Neural crest cell (in vitro differentiated cells): ENCODE measurements at places on chromosomes 4 and X. TPM values are rescaled to one million over a fixed set of nuclear protein-coding genes. Genes with fewer than 3 reads are reported as not detected.
A peak's percentile ranks its signal among the peaks of the same experiment; 100 is the strongest.

DNA sequence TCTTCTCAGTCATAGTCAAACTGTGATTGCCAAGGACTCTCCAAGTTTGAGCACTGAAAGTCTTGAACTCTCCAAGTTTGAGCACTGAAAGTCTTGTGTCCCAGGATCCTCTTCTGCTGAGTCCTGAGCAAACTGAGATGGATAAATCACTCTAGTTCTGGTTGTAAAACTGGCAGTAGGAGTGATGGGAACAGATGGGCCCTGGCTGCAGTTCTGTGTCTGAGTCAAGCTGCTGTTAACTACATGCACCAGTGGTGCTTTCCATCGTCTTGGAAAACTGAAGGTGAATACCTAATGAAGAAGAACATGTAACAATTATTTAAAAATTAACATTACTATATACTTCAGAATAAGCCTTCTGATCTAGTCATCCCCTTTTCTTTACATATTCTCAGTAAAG is 27.6 kb upstream of the KCNIP4 start:
- no peak overlapping the region for H3K4me3 ChIP-seq
- no peak overlapping the region for H3K27ac ChIP-seq
- no peaks in the 10 kb centered on the region for H3K36me3 ChIP-seq
- H3K27me3 ChIP-seq: peaks cover 8% of the 10 kb centered on the region

- no peak for DNase-seq
- H3K36me3 ChIP-seq: no peaks in the 10 kb centered on the region
- H3K4me3 ChIP-seq: no peak overlapping the region
- H3K27ac ChIP-seq: no peak overlapping the region
These were observed 216.9 kb downstream of the EPHA5 start for GRCh38 chr4:65453398-65453797.

DNA sequence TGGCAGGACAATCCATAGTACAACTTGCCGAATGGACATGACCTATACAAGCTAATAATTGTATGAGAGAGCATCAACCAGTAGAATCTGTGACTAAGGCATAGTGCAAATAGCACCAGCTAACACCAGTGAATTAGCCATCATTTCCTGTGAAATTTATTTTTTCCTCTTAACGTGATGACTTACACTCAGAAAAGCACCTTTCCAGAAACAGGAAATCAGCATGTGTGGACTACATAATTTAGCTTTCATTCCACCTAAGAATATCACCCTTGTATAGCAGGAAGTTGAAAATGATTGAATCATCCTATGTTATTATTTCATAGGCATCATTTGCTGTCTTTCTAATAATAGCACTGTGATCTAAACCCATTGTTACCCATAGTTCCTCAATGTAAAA is 1393.4 kb upstream of the PCDH7 start:
- no peak for DNase-seq
- no peak overlapping the region for H3K4me3 ChIP-seq
- H3K36me3 ChIP-seq: no peaks in the 10 kb centered on the region
- no peak overlapping the region for H3K27ac ChIP-seq

DNA sequence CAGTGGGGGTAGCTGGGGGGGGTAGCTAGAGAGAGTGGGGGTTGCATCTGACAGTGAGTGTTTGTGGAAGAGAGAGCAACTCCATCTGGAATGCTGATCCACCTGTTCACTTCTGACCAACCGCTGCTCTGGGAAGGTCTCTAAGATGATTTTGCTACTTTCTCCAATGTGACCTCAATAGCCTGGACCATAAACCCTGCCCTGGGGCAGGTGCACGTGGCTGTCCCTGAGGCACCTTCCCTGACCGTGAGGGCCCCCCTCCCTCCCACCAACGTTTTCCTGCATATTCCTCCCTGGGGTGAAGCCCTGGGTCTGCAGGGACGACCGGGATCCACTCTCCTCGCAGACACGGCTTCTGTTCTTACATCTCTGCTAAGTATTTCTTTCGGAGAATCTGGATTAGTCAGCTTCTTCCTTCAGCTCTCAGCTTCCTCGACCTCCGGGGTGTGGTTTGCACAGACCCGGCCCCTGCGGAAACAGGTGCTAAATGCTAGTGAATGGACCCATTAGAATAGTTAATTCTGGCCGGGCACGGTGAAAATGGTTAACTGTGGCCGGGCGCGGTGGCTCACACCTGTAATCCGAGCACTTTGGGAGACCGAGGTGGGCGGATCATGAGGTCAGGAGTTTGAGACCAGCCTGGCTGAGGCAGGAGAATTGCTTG is 21.4 kb upstream of the PLCXD1 start:
- H3K36me3 ChIP-seq: no peaks in the 10 kb centered on the region
- no peak overlapping the region for H3K4me3 ChIP-seq
- no peak for DNase-seq

DNA sequence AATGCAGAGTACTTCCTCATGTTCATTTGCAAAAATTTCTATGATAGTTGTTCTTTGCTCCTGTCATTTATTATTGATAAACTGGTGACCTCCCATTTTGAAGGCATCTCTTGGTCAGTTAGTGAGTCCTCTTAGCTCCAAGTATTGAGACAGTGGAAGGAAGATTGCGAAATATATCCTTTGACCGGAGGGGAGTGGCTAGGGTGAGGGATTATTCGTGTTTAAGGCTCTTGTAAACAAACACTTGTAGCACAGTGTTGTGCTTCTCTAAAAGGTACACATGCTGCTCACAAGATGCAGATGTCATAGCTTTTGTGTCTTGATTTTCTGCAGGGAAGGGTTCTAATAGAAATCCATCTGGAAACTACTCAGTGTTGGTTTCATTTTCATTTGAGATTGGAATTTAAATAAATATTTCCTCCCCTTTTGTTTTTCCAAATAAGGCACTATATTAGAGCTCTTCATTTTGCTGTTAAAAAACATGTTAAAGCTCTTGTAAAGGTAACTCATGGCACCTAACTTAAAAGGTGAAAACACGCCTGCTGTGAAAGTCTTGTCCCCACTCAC is 21.8 kb downstream of the TXLNG start:
- no peak for DNase-seq
- peaks cover 5% of the 10 kb centered on the region for H3K36me3 ChIP-seq
- H3K27ac ChIP-seq: peak overlapping the region; percentile 86
- peaks cover 11% of the 10 kb centered on the region for H3K4me1 ChIP-seq
- H3K27me3 ChIP-seq: no peaks in the 10 kb centered on the region

NAT8L gene
- 18.8 and 19.5 TPM in 2 replicates for total RNA-seq

CXorf58 gene
- total RNA-seq: 0.26 TPM in 1 of 2 replicates, not detected in the other

CENPVL1 gene
- total RNA-seq: 1.3 and 1.6 TPM in 2 replicates

DNA sequence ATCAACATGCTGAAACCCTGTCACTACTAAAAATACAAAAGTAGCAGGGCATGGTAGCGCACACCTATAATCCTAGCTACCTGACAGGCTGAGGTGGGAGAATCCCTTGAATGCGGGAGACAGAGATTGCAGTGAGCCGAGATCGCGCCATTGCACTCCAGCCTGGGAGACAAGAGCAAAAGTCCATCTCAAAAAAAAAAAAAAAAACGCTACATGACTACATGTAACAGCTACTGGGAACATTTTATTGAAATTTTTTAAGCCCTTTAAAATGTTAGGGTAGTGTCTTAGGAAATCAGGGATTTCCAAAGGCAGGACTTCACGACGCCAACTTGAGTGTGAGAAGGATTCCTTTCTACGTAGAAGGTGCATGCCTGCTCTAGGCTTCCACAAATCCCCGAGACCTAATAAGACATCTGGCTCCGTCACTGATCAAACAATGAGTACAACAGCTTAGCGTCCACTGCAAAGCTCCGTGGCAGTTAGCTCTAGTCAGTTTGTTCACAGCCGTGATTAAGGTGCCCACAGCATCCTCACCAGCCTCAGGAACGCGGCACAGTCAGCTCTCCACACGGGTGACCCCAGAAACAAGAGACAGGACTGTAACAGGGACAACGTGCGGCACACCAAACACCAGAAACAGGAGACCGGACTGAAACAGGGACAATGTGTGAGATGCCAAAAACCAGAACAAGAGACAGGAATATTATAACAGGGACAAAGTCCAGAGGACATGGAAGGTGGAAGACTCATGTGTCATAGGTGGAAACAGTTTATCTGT is 33.7 kb downstream of the DHRSX start:
- H3K36me3 ChIP-seq: peaks cover 23% of the 10 kb centered on the region
- peaks cover 24% of the 10 kb centered on the region for H3K4me1 ChIP-seq
- peak overlapping the region; percentile 38 for H3K27ac ChIP-seq
- no peak overlapping the region for H3K4me3 ChIP-seq

DNA sequence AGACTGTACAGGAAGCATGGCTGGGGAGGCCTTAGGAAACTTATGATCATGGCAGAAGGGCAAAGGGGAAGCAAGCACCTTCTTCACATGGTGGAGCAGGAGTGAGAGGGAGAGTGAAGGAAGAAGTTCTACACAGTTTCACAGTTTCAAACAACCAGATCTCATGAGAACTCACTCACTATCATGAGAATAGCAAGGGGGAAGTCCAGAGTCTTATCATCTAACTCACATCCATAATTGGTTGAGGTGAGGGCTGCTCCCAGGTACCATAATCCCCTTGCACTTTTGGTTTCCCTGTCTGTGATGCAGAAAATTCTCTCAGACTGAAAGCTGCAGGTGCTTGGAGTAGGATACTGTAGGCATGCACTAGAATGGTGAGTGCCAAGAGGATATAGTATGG is 233.8 kb upstream of the CPEB2 start:
- H3K4me1 ChIP-seq: no peaks in the 10 kb centered on the region
- no peak overlapping the region for H3K4me3 ChIP-seq
- H3K27ac ChIP-seq: no peak overlapping the region
- H3K27me3 ChIP-seq: peaks cover 8% of the 10 kb centered on the region

HOPX gene
- not detected in 2 replicates for total RNA-seq

GRCh38 chr4:128225148-128225547 is 62.5 kb downstream of the PGRMC2 start:
- H3K4me1 ChIP-seq: peaks cover 15% of the 10 kb centered on the region
- H3K4me3 ChIP-seq: no peak overlapping the region
- no peak overlapping the region for H3K27ac ChIP-seq
- peaks cover 2% of the 10 kb centered on the region for H3K36me3 ChIP-seq
- H3K27me3 ChIP-seq: no peaks in the 10 kb centered on the region
- DNase-seq: no peak

DNA sequence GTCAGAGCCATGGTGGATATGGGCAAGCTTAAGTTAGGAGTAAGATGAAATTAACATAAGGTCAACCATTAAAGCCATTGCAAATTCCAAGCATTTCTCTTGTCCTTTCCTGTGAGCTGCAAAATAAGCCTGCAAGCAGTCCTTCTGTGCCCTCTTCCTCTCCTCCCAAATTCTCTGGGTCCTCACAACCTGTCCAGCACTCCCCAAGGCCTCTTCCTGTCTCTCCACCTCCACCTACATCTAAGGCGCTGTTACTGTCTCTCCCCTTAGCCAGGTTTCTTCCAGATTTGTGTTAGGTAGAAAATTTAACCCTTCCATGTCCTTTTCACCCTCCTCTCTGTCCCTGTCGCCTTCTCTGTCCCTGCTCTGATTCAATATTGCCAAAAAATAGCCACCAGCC is 22.2 kb downstream of the ETDC start:
- H3K27me3 ChIP-seq: no peaks in the 10 kb centered on the region
- H3K4me1 ChIP-seq: no peaks in the 10 kb centered on the region
- DNase-seq: no peak
- peaks cover 11% of the 10 kb centered on the region for H3K36me3 ChIP-seq
- no peak overlapping the region for H3K4me3 ChIP-seq
- no peak overlapping the region for H3K27ac ChIP-seq

DNA sequence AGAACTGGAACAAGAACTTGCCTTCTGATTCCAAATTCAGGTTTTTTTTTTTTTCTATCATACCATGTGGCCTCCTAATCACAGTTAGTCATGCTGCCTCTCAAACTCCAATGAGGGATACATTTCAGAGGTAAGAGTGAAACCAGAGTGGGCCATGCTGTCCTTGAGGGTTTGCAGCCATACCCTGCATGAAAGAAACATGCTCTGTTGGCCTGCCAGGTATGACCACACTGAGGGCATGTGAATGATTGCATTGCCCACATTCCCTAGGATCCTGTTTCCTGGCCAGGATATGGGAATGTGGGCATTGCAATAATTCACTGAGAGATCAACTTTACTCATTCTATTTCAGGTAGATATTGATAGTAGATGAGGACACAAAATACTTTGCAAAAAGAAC is 56.4 kb upstream of the DDIT4L start:
- no peak for DNase-seq
- no peak overlapping the region for H3K27ac ChIP-seq
- H3K4me3 ChIP-seq: no peak overlapping the region
- H3K4me1 ChIP-seq: no peaks in the 10 kb centered on the region

GRCh38 chr4:165011403-165011802 is 20.4 kb upstream of the TRIM60 start:
- H3K4me3 ChIP-seq: no peak overlapping the region
- H3K36me3 ChIP-seq: no peaks in the 10 kb centered on the region
- no peak overlapping the region for H3K27ac ChIP-seq
- no peaks in the 10 kb centered on the region for H3K27me3 ChIP-seq

GRCh38 chrX:105098201-105098600 is 122.3 kb downstream of the TEX13A start:
- H3K4me1 ChIP-seq: no peaks in the 10 kb centered on the region
- DNase-seq: no peak
- no peak overlapping the region for H3K27ac ChIP-seq
- no peaks in the 10 kb centered on the region for H3K36me3 ChIP-seq
- no peaks in the 10 kb centered on the region for H3K27me3 ChIP-seq

DNA sequence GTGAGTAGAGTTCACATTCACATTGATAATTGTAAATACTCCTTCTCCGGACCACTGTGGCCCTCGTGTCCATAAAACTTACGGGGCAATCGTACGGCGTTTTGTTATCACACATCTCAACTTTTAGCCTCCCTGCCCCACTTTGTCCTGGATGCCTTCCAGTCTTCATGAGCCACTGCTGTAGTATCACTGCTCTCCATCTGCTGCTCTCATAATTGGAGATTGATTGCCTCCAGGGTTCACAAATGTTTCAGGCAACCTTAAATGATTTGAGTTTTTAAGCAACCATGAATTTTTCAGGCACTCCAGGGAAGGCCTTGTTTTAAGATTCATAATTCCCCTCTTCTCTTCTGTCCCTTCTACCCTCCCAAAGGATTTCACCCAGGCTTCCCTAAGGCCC is 28.4 kb downstream of the ALPK1 start:
- DNase-seq: no peak
- peaks cover 4% of the 10 kb centered on the region for H3K4me1 ChIP-seq
- H3K27me3 ChIP-seq: peaks cover 52% of the 10 kb centered on the region
- no peaks in the 10 kb centered on the region for H3K36me3 ChIP-seq
- H3K4me3 ChIP-seq: no peak overlapping the region
- no peak overlapping the region for H3K27ac ChIP-seq

GRCh38 chrX:129123795-129124194 is 399.5 kb downstream of the SMARCA1 start:
- no peak overlapping the region for H3K27ac ChIP-seq
- no peak overlapping the region for H3K4me3 ChIP-seq
- DNase-seq: no peak
- H3K27me3 ChIP-seq: no peaks in the 10 kb centered on the region
- H3K4me1 ChIP-seq: no peaks in the 10 kb centered on the region

DNA sequence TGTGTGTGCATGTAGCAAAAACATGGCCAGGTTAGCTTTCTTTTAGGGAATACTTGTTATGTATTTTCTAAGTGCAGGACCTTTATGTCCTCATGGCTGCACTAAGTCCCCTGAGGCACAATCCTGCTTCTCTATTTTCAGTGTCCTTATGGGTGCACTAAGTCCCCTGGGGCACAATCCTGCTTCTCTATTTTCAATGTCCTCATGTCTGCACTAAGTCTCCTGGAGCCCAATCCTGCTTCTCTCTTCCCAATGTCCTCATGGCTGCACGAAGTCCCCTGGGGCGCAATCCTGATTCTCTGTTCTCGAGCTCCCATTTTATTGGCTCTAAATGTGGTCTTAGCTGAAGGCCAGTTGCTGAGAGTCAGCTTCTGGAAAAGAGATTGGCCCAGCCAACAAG is 49.7 kb upstream of the GPRIN3 start:
- H3K27ac ChIP-seq: no peak overlapping the region
- no peaks in the 10 kb centered on the region for H3K4me1 ChIP-seq
- H3K36me3 ChIP-seq: no peaks in the 10 kb centered on the region
- DNase-seq: no peak
- no peak overlapping the region for H3K4me3 ChIP-seq
